Stimulated activated CD8-positive, alpha-beta memory T cell treated with anti-CD3 and anti-CD28 coated beads, Interleukin-4, amount 100 ng/mL, for 4 hours (primary cell): ENCODE measurements at places on chromosomes 6 and 20.

GRCh38 chr6:97215157-97215769 lies 67.8 kb downstream of the MMS22L start:
- no peak for DNase-seq

GRCh38 chr6:100453701-100454521 lies 10.8 kb downstream of the SIM1 start:
- DNase-seq, result no peak

DNA sequence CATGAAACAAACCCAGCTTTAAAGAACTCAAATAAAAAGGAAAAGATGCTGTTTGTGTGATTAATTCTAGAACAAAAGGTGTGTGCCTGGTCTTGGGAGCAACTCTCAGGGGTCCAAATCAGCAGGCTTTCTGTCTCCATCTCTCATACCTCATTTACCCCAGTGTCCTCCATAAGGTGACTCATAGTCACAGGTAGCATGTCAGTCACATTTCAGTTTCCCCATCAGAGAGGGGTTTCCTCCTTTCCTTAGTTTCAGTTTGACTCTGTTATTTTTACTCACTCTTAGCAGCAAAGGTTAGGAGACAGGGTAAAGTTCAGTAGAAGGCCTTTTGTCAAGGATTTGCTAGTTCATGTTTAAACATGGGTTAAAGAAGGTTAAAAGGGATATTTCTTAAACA lies 46.2 kb downstream of the OGFRL1 start:
- no peak for DNase-seq

DNA sequence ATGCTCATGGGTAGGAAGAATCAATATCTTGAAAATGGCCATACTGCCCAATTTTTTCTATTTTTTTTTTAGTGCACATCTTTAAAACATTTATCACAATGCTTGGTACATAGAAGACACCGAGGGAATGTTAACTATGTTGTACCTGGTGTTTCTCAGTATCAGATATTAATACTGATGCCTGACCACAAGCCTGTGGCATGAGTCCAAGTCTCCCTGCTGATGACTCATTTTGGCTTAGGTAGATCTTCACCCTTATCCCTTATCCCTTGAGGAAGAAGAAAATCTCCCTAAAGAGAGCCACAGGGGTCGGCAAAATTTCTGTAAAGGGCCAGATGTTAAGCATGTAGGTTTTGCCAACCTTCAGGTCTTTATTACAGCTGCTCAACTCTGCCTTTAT lies 14.5 kb downstream of the CD109 start:
- DNase-seq, result no peak

- DNase-seq, result no peak
These were observed 1.6 kb upstream of the QKI start for GRCh38 chr6:163412801-163413344.

- no peak for DNase-seq
These were observed 232.3 kb downstream of the COL12A1 start for GRCh38 chr6:74973591-74973990.

- no peak for DNase-seq
These were observed 141.2 kb upstream of the HCRTR2 start for GRCh38 chr6:55033016-55033546.

- no peak for DNase-seq
These were observed 156.1 kb downstream of the DLL1 start for GRCh38 chr6:170134471-170135440.

GRCh38 chr6:50427267-50427666 lies 286.1 kb upstream of the TFAP2D start:
- DNase-seq, result no peak

DNA sequence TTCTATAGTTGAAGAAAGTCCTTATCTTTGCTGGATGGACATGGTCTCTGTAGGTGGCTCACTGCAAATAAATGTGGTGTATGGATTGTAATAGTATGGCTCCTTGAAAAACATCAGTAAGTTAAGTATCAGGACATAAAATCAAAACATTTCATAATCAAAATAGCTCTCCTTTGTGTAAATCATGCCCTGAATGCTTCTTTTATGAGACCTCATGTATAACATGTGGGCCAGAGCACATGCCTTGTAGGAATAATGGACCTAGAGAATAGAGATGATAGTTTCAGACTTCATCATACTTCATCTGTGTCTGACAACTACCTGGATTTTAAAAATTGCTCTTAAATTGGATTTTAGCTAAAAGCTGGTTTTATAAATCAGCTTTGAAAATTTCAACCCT lies 159.9 kb downstream of the ASCC3 start:
- no peak for DNase-seq

DNA sequence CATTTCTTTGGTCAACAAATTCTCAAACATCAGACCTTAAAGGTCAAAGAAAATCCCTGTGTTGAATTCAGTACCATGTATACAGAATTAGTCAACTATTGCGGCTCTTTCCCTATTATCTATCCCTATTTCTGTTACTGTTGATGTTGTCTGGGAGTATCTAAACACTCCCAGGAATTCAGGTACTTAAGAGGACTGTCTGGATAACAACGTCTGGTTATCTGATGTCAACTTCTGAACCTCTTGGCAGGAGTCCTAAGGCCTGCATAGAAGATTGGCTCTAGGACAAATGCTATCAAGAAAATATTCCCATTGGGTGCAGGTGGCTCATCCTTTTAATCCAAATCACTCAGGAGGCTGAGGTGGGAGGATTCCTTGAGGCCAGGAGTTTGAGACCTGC lies 255.6 kb downstream of the KHDC1L start:
- DNase-seq, result no peak

DNA sequence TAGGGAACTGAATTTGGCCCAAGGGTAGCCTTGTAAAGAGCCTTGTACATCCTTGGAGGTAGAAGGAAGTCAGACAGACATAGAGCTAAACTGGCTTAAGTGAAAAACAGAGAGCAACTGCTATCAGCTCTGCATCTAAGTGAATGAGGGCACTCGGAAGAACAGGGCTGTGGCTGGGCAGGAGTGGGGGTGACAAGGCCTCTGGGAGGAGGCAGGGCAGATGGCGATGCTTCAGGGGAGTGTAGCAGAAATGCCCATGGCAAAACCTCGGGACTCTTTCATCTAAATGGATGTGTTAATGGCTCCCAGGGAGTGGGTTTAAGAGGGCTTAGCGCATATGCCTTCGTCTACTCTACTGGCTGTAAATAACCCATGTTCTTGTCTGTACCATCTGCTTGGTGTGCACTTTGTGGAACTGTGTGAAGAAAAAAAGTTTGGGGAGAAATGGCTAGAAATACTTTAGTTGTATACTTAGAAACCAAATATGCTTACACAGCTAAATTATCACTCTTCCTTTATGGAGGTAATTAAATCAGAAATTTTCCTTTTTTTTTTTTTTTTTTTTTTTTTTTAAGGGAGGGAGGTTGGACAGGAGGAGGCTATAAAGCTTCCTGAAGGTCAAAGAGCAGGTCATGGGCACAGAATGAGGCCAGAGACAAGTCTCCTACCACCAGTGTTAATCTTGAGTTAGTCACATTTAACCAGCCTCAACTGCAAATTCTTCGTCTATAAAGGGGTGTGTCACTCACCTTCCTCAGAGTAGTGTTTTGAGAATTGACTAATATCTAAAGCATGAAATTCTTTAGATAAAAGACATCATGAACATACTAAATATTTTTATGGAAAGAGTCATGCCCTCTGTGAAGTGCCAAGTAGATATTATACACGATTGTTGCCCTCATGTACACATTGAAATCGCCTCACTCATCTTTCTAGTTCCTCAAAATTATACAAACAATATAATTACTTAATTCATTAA lies 60.9 kb downstream of the FYN start:
- no peak for DNase-seq

DNA sequence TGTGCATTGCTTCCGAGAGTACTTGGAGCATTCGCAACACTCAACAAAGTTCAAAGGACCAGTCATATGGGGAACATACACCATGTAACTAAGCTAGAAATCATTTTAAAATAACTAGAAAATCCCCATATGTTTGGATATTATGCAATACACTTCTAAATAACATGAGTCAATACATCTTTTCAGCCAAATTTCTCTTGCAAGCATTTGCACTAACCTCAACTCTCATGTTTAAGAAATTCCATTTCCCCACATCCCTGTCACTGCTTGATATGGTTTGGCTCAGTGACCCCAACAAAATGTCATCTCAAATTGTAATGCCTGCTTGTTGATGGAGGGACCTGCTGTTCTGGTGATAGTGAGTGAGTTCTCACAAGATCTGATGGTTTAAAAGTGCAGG lies 85.7 kb upstream of the CST7 start:
- DNase-seq, result no peak

DNA sequence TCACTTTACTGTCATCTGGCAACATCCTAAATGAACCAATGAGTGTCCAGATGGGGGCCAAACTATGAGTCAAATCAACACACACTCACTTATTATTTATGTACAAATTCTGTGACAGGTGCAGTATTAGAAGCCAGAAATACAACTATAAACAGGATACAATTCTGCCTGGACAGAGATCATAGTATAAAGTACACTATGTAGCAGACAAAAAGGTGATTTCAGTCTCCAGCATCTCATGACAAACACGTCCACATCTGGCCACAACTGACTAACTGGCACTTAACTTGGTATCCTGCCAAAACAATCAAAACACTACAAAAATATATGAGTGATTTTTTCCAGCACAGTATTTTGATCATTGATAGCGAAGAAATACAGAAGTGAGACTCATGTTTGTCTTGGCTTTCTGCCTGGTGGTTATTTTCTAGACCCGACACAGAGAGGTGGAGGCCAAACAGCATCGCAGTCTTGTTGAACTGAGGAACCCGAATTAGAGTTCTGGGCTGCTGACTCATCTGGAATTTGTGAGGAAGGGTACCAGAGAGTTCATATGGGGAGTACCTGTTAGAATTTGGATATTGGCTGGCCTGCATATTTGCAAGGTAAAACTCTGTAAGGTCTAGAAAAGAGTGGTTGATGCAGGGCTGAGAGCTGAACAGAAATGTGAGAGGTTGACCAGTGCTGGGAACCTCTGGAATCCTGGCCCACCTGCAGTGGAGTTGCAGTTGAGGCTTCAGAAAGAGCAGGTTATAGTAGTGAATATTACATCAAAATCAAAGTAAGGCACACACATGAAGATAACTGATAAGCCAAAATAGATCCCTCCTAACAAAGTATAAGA lies 475.2 kb downstream of the PTPRT start:
- DNase-seq, result no peak

DNA sequence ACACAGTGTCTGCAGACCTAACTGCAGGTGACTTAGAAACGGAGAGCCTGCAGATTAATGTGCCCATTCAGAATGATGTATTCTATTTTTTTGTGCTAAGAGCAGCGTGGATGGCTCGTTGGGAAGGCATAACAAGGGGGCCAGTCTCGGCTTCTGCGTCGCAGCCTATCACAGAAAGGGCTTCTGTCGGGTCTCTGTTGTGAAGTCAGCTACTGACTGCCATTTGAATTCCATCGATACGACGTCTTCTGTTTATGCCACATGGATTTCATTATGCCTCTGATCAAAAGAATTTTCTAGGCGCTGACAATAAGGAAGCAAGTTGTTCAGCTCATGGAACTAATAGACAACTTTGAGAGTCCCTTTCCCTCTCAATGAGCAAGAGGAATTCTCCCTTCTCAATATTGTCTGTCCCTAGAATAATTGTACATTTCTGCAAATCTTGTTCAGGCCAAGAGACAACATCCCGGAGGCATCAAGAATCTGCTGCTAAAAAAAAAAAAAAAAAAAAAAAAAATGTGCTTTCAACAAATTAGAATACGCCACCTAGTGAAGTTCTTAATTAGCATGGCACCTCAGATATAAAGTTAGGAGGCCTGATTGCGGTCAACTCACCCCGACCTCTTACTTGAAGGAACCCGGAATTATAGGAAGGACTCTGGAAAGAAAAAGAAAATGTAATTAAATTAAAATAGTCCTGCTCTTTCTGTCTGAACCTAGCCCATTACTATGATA lies 223.9 kb downstream of the TSHZ2 start:
- DNase-seq, result no peak

GRCh38 chr6:72363844-72364740 lies 257.8 kb upstream of the KCNQ5 start:
- DNase-seq, result no peak

GRCh38 chr20:43721429-43722152 lies 5.2 kb downstream of the GTSF1L start:
- no peak for DNase-seq

DNA sequence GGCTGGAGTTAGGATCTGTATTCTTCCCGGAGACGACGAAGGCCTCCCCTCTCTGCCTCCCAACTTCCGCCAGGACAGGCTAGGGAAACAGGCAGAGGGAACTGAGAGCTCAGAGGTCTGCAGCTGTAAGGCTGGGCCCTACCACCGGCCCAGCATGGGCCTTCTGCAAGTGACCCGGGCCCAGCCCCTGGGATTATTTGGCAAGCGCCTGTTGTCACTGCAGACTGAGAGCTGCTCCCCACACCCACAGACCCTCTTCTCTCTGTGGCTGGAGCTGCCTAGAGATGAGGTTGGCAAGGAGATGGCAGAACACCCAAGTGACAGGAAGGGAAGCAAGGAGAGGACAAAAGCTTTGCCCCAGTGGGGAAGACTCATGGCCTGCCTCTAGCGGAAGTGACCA lies 212.6 kb downstream of the ZDHHC14 start:
- DNase-seq, result no peak

DNA sequence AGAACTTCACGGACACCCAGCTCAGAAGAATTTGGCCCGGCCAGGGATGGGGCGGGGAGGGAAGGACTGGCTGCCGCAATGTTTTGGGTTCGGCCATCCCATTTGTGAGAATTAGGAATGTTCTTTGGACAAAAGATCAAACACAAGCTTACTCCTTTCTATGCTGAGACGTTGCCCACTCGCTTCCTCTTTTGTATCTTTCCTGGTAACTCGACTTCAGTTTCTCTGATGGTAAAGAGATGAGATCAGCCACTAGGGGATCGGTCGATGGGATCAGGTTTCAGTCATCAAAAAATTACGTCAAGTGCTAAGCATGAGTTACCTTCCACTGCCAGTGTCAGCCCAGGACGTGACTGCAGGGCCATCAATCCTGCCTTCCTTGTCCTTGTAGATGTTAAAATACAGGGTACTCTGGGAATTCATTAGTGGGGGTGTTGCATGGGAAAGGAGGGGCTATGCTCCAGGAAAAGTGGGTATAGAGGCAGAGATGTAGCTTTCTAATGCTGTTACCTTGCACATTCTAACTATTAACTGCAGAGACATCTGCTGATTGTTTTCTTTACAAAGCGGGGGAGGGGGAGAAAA lies 190.2 kb downstream of the TSHZ2 start:
- DNase-seq, result no peak

GRCh38 chr6:9766240-9766915 lies 648.5 kb downstream of the TFAP2A start:
- no peak for DNase-seq
